CD8-positive, alpha-beta T cell (primary cell): ENCODE measurements at places on chromosomes 6 and 20. TPM values are rescaled to one million over a fixed set of nuclear protein-coding genes. Genes with fewer than 3 reads are reported as not detected.

Gene EGFL8
- 18.1 TPM for total RNA-seq

Gene ECT2L
- total RNA-seq: not detected

Gene NRSN1
- total RNA-seq: not detected

Gene PPP1R3G
- not detected for total RNA-seq

Gene ENPP3
- 0.16 TPM for total RNA-seq
